ENCODE measurements at places on chromosomes 12 and 14. TPM values are rescaled to one million over a fixed set of nuclear protein-coding genes. Genes with fewer than 3 reads are reported as not detected.

PPP1R36 gene
- total RNA-seq = 1.3 TPM

GLT1D1 gene
- not detected for total RNA-seq

TAS2R46 gene
- total RNA-seq = 7.1 TPM

METAP2 gene
- 101 TPM for total RNA-seq
